Thoracic aorta endothelial cell (primary cell): ENCODE measurements at places on chromosomes 2 and 18. TPM values are rescaled to one million over a fixed set of nuclear protein-coding genes. Genes with fewer than 3 reads are reported as not detected.

The CHPF gene
- 0.22 and 0.40 TPM in 2 replicates for total RNA-seq

The LDLRAD4 gene
- 1.1 and 1.6 TPM in 2 replicates for total RNA-seq

The RGPD3 gene
- 0.53 and 0.79 TPM in 2 replicates for total RNA-seq

The MPV17 gene
- 52.3 and 60.1 TPM in 2 replicates for total RNA-seq

The ACTR3 gene
- total RNA-seq: 481 and 539 TPM in 2 replicates

The TANK gene
- total RNA-seq: 130 and 137 TPM in 2 replicates

The CBLN2 gene
- 0.07 and 0.27 TPM in 2 replicates for total RNA-seq

The VWA3B gene
- total RNA-seq: 0.07 TPM in 1 of 2 replicates, not detected in the other

The SPDYA gene
- 1.5 and 2.7 TPM in 2 replicates for total RNA-seq
